ENCODE measurements at places on chromosomes 7 and 10.

GRCh38 chr7:67006965-67007364 is 10.3 kb downstream of the TYW1 start:
- no peak for DNase-seq

DNA sequence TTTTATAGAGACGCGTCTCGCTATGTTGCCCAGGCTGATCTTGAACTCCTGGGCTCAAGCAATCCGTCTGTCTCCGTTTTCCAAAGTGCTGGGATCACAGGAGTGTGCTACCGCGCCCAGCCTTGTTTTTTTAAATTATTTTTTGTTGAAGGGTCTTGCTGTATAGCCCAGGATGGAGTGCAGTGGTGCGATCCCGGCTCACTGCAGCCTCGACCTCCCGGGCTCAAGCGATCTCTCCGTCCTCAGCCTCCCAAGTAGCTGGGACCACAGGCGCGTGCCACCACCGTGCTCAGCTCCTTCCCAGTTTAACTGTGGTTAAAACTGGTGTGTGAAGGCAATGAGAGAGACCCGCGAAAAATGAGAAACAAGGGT is 11.0 kb upstream of the HNRNPF start:
- no peak for DNase-seq

GRCh38 chr7:77606562-77606961 is 69.5 kb downstream of the PTPN12 start:
- DNase-seq: no peak

DNA sequence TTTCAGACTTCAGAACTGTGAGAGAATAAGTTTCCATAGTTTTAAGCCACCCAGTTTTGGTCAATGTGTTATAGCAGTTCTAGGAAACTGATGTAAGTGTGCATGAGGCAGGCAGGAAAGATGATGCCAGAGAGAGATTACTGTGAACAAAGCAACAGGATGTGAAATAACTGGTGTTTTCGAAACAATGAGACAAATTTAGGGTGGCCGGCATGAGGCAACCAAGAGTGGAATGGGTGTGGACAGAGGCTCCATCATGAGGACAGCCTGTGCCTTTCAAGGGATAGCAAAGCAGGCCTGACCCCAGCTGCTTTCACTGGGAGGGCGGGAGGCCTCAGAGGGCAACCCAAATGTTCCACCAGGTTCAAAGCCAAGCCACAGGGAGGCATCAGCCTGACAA is 67.3 kb upstream of the UCN3 start:
- DNase-seq: no peak

DNA sequence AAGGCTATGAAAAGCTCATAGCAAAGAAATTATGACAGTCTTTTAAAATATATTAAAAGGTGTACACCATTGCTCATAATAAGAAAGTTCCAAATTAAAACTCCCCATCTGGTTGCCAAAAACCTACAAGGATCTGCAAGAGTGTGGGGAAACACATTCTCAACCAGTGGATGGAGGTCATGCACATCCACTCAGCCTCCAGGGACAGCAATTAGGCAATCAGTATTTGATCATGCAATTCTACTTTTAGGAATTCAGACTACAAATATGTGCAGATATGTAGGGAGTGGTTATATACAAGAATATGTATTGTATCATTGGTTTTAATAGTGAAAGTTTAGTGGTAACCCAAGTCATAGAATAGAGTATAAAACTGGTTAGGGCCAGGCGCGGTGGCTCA is 157.8 kb downstream of the FGFR2 start:
- DNase-seq: no peak

- DNase-seq: no peak
Measured at GRCh38 chr7:148620749-148621359, 30.3 kb downstream of the C7orf33 start.

- DNase-seq: no peak
Measured at GRCh38 chr7:132298790-132299189, 277.5 kb downstream of the PLXNA4 start.

- DNase-seq: no peak
Measured at GRCh38 chr7:151185762-151186639, 1.0 kb downstream of the ASB10 start.

- no peak for DNase-seq
Measured at GRCh38 chr7:88256906-88257305, 37.1 kb upstream of the SRI start.

DNA sequence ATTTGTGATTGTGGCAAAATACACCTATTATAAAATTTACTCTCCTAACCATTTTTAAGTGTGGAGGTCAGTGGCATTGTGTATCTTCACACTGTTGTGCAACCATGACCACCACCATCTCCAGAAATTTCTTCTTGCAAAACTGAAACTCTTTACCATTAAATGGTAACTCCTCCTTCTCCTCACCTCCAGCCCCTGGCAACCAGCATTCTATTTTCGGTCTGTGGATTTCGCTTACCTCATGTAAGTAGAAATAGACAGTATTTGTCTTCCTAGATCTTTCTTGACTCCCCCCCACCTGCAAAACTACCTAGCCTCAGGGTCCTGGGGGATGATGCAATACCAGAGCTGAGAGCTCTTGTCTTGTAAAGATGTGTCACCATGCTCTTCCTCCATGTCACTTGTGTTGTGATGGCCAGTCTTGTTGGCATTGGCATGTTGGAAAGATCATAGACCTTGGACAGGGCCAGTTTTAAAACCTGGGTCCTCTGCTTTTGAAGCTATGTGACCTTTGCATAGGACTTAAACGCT is 71.1 kb upstream of the EMX2 start:
- no peak for DNase-seq

Measured in HFF-Myc (cell line).